ENCODE measurements at places on chromosomes 12 and 14.

DNA sequence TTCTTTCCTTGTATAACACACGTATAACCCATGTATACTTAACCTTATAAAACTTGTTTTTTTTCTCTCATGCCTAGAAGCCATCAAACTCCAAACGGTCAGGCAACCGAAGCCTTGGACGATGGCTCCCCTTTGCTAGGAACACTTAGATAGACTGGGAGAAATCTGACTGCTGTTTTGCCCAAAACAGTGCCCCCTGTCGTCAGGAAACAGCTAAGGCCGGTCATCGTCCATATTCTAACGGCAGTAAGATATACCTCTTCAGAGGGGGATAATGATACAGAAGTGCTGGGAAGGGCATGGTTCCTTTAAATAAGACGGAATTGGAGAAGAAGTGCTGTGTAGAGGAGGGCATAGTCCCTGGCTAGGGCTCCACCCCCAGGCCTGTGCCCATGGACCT lies 130.5 kb downstream of the SLC41A2 start:
- DNase-seq, result no peak

DNA sequence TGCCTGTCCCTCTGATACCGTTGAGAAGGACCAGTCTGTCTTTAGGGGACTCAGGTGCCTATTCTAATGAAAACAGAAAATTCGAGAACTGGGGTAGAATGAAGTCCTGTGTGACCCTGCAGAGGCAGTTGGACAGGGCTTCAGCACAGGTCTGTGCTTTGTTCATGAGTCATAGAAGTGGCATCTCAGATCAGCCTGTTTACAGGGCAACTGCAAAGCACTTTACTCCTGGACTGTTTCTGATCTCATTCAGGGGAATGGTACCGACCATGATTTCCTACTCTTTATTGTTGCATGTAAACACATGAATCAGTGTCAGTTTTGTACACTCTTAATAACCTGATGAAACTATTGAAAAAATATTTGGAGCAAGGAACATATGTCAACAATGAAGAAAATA lies 1517.0 kb downstream of the AACS start:
- DNase-seq, result no peak

- no peak for DNase-seq
Observed at GRCh38 chr12:116465856-116466255, 93.3 kb upstream of the MAP1LC3B2 start.

- DNase-seq, result no peak
Observed at GRCh38 chr14:51504669-51505068, 147.0 kb upstream of the FRMD6 start.

DNA sequence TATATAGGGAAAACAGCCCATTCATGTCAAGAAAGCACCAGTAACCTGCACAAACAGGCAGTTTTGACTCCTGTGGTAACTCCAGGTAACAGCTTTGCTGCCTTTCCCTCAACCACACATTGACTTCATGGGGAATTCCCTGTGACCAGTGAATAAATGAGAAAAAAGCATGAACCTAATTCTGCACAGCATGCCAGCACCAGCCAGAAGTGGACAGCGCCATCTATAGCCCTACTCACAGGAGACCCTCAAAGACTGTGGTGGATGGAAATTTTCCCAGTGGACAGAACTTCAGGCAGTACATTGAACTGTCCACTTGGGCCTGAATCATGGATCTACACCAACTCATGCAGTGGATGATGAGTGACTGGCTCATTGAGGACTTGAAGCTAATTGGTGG lies 152.1 kb downstream of the SLC8A3 start:
- no peak for DNase-seq

DNA sequence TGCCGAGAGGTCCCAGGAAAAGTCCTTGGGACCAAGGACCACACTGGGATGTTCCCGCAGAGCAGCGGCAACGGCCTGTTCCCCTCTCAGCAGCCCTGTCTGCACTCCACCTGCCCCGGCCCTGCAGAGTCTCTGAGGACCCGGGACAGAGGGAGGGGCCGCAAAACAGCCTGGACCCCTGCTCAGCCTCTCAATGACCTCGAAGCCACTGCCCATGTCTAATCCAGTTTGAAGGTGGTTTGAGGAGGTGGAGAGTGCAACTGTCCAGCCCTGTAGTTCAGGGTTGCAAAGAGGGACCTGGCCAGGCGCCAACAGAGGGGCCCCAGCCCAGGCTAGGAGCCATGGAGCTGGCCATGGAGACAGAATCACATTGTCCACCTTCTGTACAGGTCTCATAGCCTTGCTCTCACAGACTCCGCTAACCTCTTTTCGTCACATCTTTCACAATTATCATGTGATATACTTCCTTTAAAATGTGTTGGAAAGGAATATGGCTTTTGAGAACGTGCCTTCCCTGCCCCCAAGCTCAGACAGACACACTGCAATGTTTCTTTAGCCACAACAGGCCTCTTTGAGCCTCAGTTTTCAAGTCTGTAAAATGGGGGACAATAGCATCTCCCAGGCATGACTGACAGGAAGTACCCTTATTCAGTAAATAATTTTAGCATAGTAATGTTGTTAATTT lies 49.3 kb downstream of the ACTN1 start:
- no peak for DNase-seq

- DNase-seq, result no peak
Observed at GRCh38 chr14:103735439-103735814, 19.8 kb downstream of the ZFYVE21 start.

DNA sequence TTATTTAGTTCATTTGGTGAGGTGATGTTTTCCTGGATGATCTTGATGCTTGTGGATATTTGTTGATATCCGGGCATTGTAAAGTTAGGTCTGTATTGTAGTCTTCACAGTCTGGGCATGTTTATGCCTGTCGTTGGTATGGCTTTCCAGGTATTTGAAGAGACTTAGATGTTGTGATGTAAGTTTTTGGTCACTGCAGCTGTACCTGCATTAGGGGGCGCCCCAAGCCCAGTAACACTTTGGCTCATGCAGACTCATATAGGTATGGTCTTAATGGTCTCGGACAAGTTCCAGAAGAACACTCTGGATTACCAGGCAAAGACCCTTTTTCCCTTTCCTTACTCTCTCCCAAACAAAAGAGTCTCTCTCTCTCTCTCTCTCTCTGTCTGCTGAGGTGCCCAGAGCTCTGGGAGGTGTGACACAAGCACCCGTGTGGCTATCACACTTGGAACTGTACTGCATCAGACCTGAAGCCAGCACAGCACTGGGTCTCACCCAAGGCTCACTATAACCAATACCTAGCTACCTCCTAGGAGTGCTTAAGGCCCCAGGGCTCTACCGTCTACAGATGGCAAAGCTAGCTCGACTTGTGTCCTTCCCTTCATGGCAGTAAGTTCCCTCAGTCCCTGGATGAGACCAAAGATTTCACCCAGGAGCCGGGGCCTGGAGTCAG lies 425.8 kb upstream of the ATXN7L3B start:
- no peak for DNase-seq

GRCh38 chr12:112939761-112940381 lies 1.6 kb downstream of the OAS3 start:
- DNase-seq, result no peak

GRCh38 chr14:41830714-41831406 lies 224.2 kb downstream of the LRFN5 start:
- DNase-seq, result no peak

DNA sequence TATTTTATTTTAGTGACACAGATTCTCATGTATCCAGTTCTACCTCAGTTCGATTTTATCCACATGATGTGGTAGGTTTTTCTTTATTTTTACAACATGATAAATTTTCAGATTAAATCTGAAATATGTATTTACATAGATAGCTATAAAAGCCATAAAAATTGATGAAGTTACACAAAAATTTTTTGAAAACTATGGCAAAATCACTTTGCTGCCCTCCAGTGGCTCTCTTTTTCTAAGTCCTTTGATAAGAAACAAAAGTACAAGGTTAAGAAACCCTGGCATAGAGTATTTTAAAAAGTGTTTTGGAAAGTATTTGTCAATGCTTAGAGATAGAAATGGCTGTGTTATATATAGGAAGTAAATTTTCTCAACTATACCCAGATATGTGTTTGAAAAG lies 104.2 kb downstream of the PCNX1 start:
- DNase-seq, result peak; percentile 36

- DNase-seq, result no peak
Observed at GRCh38 chr14:62304257-62304656, 542.0 kb downstream of the SNAPC1 start.

DNA sequence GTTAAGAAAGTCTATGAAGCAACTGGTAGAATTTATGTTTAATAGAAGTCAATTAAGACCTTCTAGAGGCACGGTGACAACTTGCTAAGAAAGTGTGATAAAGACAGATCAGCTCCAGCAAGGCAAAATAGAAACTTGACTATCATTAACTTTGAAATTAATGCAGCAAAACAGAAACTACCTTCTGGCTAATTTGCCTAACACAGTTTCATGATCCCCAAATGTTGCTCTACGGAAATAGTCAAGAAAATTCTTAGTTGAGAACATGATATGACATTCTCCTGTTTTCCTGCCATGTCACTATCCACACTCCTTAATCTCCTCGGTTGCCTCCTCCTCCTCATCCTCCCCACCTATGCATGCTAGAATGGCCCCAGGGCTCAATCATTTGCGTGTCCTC lies 4.2 kb downstream of the DENND5B start:
- no peak for DNase-seq

GRCh38 chr12:100718187-100718586 lies 76.4 kb upstream of the ANO4 start:
- DNase-seq, result no peak

GRCh38 chr14:104591506-104592291 lies 12.1 kb downstream of the C14orf180 start:
- DNase-seq, result no peak

DNA sequence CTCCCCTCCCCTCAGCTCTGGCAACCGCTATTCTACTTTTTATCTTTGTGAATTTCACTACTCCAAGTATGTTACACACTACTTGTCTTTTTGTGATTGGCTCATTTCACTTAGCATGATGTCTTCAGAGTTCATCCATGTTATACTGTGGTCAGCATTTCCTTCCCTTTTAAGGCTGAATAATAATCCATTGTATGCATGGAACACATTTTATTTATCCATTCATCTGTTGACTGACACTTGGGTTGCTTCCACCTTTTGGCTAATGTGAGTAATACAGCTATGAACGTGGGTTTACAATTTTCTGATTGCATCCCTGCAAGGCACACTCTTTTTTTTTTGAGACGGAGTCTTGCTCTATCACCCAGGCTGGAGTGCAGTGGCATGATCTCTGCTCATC lies 53.0 kb upstream of the FUT8 start:
- no peak for DNase-seq

GRCh38 chr14:102729825-102730224 lies 47.4 kb upstream of the TRAF3 start:
- no peak for DNase-seq

DNA sequence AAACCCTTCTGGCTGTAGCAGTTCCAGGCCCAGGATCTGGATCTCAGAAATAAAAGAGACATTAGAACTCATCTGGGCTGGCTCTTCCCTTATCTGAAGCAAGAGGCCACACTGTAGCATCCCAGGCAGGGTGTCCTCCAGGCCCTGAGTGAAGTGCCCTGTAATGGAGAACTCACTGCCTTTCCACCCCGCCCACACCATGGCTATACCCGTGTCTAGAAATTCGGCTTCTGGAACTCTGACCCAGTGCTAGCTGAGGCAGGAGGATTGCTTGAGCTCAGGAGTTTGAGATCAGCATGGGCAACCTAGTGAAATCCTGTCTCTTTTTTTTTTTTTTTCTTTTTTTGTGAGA lies 23.5 kb upstream of the PLEKHG3 start:
- no peak for DNase-seq

- no peak for DNase-seq
Observed at GRCh38 chr12:110466791-110467190, 1.3 kb downstream of the GPN3 start.

- no peak for DNase-seq
Observed at GRCh38 chr12:4270016-4270830, 3.3 kb upstream of the CCND2 start.

DNA sequence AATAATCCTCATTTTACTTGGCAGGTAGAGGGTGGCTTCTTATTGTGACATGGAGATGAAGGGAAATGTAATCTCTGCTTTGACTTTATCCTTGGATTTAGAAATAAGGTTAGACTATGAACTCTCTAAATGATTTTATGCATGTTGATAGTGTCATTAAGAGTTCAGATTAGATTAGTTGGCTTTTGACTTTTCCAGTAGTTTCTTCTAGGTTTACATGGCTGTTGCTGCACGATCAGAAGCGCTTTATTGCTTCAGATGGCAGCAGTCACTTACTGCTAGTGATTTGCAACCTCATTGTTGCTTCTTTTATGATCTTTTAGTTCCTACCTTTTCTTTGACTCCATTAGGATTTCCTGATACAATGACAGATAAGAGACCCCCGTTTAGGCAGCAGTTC lies 32.3 kb downstream of the SLC15A5 start:
- DNase-seq, result no peak

DNA sequence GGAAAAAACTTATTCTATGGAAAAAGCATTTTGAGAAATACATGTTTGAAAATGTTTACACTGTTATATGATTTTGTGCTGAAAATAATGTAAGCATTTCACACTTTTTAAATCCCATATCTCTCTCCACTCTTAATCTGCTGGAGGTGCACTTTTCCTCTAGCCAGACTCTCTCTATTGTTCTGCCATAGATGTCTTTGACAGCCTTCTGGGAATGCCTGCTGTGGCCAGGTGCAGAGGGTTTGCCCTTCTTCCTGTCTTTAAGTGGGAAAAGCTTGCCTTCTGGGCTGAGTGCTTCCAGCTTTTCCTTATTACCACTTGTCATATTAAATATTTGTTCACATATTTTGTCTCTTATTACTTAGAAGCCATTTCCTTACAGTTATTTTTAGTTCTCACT lies 60.1 kb upstream of the PPM1H start:
- DNase-seq, result no peak

GRCh38 chr12:10697156-10697555 lies 23.3 kb upstream of the STYK1 start:
- no peak for DNase-seq

DNA sequence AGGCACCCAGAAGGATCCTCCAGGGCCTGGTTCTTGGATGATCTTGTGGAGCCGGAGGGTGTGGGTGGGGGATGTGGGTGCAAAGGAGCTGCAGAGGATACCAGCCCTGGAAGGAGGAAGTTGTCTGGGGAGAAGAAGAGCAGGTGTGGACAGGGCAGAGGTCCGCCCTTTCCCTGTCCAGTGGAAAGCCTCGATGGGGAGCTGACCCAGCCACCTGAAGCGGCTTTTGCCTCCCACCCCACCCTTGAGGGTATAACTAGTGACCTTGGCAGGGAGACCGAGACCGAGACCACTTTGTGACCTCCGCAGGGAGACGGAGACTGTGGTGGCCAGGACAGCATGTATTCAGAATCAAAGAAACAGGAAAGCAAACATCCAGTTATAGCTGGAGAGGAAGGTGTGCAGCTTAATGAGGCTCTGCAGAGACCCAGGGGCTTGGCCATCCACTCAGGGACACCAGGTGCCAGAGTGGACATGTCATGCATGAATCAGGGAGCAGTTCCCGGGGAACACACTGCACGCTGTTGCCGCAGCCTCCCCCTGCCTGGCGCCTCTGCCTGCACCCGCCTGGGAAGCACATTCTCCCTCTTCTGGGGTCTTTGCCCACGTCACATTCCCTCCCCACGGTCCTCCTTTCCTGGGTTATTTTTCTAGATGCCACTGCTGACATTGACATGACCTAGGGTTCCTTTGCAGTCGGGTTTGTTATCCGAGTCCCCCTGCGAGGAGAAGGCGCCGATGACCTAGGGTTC lies 87.7 kb downstream of the ADGRD1 start:
- DNase-seq, result no peak

- DNase-seq, result no peak
Observed at GRCh38 chr12:132217371-132217770, 73.1 kb downstream of the NOC4L start.
